Fibroblast of lung (primary cell): ENCODE measurements at places on chromosomes 5 and 9.

GRCh38 chr9:122122903-122123632 lies 30.0 kb upstream of the TTLL11 start:
- DNase-seq = peak; percentile 39

DNA sequence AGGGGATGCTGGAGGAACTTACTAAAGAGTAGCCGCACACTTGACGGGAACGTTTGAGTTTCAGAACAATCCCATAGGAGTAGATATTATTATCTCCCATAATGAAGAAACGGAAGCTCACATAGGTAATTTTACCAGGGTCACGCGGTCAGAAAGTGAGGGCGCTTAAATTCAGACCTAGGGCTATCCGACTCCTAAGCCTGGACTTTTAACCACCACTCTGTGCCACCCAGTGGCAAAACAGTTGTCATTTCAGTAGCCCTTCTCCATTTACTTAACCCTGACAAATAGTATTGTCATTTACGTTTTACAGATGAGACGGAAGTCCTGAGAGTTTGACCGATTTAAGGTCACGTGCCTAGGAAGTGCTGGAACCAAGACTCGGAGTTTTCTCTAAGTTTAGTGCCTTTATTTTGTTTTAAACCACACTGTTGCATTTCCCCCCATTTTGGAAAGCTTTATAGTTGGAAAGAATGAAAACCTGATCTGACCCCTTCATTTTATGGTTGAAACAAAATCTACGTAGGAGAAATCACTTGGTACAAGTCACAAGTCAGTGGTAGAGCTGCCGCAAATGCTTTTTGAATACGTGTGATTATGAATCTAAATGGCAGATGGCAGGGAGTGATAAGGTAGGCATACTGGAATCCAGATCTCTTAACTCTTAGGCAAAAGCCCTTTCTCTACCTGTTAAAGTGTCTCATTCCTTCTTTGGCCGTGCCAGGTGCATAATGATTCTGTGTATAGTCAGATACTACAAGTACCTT lies 650 bp downstream of the MRRF start:
- peak; percentile 33 for DNase-seq

DNA sequence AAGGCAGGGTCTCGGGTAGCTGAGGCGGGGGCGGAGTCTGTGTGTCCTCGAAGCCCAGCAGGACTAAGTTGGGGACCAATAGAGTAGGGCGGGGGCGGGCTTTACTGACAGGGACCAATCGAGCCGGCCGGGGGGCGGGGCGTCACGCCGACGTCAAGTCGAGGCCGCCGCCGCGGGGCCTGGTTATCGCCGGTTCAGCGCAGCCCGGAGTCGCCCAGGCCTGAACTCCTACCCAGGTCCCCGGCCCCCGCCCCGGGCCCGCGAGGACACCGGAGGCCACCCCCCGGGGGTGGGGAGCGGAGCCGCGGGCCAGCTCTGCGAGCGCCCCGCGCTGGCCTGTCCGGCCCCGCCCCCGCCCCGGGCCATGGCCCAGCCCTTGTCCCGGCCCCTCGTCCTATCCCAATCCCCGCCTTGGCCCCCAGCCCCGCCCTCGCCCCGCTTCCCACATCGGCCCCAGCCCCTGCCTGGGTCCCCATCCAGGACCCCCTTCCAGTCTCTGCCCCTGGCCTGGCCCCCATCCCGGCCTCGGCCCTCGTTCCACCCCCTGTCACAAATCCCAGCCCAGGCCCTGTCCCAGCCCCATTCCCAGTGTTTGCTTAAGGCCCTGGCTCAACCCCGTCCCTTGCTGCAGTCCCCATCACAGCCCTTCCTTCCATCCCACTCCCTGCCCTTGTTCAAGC lies at the start of gene TMEM8B:
TMEM8B (plus strand) TSS at position 145 of the 680 bp plus-strand sequence; CDS start at position 365, 220 bp downstream.
- peak; percentile 90 for DNase-seq

DNA sequence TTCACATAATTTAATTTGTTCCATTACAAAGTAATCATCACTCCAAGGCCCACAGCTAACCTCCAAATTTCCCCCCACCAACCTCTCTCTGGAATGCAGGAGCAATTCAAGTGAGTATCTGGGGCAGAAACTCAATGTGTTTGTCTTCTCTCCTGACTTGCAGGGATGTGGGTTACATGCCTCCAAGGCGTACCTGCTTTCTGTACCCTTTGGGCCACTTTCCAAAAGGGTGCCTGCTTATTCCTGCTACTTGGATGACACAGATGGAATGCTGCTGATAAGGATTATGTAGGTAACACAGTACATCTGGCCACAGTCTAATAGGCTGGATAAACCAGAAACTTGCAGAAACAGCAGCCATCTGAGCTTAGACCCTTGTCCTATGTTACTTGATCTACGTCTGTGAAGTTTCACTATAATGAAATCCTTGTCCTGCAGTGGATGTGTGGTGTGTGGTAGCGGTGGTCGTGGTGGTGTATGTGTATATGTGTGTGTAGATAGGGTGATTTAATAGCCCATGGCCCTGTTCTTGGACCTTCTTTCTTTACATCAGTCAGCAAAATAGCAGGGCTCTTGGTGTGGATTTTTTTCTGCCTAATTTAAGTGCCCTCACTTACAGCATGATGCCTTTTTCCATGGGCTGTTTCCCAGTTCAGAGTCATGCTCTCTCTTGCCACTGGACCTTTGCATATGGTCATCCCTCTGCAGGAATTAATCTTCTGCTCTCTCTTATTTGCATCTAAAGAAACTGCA lies 175.9 kb downstream of the ZDHHC21 start:
- DNase-seq = no peak

GRCh38 chr5:167999182-167999581 lies 292.3 kb upstream of the WWC1 start:
- DNase-seq = peak; percentile 69

- DNase-seq = no peak
Observed at GRCh38 chr9:134487066-134487710, 154.4 kb upstream of the COL5A1 start.

DNA sequence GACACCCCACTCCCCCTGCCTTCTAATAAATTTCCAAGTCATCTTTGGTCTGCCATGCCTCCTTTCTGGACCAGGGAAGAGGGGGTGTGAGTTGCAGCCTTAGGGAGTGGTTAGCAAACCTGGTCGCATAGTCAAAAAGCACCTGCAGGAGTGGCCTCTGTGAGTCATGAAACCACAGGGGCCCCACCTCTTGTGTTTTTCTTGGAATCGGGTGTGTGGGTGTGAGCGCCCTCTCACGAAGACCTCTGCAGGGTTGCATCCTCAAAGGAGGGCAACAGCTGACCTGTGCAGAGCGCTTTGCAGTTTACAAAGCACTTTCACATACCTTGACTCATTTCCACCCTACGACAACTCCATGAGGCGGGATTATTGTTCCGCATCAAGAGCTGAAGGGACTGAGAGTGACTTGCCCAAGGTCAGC lies 36.8 kb upstream of the TEX48 start:
- no peak for DNase-seq

DNA sequence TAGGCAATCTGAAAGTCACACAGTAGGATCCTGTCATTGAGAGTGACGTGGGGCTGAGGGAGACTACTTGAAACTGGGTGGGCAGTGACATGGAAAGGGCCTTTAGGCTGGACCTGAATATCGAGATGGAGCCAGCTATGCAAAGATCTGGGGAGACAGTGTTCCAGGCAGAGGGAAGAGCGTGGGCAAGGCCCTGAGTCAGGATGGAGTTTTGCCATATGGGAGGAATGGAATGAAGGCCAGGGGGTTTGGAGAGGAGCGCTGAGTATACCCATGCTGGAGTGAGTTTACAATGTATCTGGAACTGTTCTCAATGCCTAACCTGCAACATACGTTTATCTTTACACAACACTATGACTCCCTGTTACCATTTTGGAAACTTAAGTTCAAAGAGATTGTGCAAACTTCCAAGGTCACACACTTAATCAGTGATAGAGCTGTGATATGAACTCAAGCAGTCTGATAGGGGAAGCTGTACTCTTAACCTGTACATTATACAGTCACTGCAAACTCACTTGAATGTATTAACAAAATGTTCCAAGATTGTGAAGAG lies 33.5 kb downstream of the INSYN2B start:
- peak; percentile 21 for DNase-seq

DNA sequence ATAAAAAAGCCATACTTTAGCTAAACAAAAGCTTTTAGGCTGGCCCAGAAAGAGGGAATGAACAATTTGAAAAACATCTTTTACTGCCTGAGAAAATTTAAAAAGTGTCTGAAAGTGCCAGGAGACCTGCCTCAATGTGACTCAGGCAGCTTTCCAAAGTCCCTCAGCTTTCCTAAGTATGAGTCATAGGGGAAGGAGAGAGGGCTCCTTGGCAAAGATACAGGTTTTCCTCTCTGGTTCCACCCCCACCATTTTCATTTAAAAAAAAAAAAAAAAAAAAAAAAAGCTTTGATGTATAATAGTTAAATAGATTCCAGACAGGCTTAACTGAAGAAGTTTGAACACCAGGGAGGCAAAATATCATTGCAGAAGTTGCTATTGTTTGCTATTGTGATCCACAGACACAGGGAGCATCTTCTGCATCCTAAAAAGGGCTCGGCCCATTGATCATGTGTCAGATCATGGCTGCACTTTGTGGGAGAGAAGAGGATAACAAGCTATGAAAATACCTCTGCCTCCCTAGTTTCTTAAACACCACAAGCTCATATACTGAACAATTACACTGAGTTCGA lies 71.5 kb downstream of the MRPS27 start:
- DNase-seq = peak; percentile 88

- no peak for DNase-seq
Observed at GRCh38 chr5:16179936-16180788, 571 bp upstream of the MARCHF11 start.

GRCh38 chr5:141040093-141040770 lies 10.9 kb upstream of the PCDHB1 start:
- no peak for DNase-seq

GRCh38 chr5:61604076-61605025 lies 272.3 kb downstream of the ZSWIM6 start:
- DNase-seq = no peak

DNA sequence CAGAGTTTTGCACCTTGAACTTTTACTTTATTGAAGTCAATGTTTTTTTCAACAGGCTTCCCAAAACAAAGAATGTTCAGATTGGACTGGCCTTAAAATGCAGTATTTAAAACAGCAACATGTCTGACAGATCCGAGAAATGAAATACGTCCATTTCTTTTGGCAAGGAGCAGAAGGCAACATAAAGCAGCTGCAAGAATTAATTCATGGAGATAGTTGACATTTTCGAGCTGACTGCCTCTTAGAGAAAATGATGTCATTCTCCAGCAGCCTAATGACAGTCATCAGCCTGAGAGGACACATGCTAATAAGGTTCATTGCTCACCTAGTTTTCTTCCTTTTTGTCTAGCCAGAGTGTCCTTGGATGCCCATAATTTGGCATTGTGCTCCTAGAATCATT lies 232.2 kb upstream of the SEMA6A start:
- no peak for DNase-seq

DNA sequence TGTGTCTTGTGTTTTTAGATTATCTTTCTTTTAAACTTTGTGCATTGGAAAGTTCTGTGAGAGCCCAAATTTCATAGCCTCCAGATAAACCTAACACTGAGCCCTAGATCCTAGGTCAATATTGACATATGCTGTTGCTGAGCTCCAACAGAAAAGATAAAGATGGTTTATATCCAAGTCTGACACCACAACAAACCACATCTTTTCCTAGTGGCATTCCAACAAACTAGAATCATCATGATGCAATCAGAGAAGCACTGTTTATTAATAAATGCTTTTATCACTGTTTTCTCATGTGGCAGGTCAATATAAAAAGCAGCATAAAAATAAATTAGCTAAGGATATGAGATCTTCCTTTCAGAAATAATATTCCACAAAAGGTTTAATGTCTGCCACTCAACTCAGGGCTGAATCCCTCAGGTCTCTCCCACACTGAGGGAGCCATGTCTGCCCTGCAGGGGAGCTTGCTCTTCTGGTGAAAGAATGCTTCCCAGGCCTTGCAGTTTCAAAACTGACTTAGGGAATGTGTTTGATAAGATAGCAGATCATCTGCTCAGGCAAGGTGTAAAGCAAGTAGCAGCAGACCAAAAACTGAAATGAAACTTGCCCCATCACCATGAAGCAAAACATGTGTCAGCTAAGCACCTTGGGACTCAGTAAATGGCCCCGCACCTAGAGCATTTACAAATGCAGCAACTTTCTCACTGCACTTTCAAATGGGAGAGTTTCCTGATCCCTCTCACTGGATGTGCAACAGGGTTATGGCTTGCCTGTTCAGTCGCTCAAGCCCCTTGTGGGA lies 493.0 kb downstream of the AGTPBP1 start:
- peak; percentile 81 for DNase-seq

DNA sequence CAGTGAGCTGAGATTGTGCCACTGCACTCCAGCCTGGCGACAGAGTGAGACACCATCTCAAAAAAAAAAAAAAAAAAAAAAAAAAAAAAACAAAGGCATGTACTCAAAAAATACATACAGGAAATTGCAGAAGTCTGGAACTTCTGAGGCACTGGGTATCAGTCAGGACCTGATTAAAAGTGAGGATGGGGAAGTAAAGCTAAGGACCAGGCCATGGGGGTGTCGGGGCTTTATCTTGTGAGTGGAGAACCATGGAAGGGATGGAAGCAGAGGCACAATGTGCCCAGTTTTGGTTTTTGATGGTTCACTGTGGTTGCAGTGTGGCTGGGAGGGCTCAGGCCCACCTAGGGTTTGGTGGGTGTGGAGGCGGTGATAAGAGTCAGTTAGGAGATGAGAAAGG lies 212.7 kb upstream of the PIK3R1 start:
- no peak for DNase-seq

- no peak for DNase-seq
Observed at GRCh38 chr9:134284273-134284672, 42.0 kb upstream of the RXRA start.

DNA sequence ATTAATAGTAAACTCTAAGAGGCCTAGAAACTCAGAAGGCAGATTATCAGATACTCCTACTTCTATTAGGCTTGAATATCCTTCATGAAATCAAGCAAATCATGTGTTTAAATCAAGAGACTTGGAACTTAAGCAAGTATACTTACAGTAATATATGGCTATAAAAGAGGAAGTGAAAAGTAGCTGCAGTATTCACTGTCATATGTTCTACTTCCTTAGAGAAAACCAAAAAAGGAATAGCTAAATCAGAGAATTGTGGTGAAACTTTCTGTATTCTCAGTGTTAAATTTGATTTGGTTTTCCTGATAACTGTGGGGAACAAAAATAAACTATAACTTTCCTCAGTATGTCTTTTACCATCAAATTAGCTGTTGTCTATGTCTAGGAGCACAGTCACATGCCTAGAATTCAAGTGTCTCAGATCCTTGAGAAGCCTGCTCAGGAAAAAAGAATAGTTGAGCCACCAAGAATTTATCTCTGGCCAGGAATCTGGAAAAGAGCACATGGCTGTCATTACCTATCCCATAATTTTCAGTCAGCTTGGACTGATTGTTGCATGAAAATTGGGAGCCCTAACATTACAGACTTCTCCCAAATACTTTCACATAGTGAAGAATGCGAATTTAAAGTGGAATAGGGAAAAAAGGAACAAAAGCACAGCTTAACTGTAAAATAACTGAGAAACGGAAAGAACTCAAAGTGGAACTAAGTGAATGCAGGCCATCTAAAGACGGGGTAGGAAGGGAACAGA lies 1.7 kb downstream of the FKBP15 start:
- no peak for DNase-seq

DNA sequence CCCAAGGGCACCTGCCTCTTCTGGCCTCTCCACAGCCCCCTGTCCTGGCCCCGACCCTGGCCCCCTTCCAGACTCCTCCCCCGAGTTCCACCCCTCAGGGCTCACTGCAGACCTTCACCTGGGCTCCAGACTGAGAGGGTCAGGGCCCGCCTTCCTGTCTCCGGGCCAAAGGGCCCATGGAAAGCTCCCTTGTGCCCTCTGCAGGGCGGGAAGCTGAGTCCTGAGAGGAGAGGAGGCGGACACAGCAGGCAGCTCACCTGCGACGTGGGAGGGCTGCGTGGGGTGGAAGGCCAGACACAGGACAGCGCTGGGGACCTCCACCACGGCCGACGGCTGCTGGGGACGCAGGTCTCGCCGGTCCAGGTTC lies 20.6 kb downstream of the DYNC2I2 start:
- DNase-seq = no peak

- no peak for DNase-seq
Observed at GRCh38 chr5:176902102-176902814, 3.1 kb upstream of the HK3 start.
